ENCODE measurements at places on chromosomes 12 and 14.

GRCh38 chr12:128551266-128551665, 272.5 kb downstream of the SLC15A4 start:
- DNase-seq, result peak; percentile 58

DNA sequence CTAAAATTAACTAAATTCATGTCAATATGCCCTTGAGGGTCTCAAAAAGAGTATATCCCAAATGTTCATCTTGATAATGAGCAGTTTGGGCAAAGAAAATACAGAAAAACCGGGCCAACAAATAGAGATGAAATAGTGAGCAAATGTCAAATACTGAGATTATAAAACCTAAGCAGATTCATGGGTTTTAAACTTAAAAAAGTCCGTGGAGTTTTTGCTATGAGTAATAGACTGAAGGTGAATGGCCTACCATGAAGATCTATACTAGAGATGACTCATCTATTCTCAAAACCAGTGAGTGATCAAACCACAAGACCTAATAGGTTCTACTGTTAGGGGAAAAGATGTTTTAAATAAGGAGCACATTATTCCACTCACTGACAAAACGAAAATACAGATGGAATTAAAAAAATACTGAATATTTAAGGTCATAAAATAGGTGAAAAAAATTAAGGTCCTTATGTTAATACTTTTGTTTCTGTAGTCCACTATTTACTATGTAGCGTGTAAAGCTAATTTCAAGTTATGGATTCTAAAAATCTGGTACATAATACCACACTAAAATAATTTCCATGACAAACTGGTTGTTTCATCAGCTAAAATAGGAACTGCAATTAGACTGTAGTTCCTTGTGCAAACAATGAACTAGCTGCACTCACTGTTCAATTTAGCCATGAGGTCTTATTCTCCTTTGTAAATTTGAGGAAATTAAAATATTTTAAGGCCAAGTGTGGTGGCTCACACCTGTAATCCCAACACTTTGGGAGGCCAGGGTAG, 5.0 kb downstream of the HNRNPC start:
- DNase-seq, result no peak

- peak; percentile 76 for DNase-seq
Observed at GRCh38 chr12:6607751-6608591, 792 bp upstream of the CHD4 start.

DNA sequence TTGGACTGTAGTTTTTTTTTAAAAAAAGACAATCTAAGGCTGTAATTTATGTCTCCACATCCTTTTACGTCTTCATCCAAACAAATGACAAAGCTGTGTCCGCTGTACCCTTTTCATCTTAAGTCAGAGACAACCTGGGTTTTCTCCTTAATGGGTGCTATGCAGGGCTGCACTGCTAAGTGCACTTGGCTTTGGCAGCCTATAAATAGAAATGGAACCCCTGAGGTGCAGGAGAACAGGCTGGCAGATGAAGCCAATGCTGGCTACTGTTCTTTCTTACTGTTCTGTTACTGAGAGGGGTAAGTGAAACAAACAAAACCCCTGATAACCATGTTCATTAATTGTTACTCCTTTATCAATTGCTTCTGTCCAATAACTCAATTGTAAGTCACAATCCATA, 47.1 kb upstream of the KICS2 start:
- DNase-seq, result no peak

DNA sequence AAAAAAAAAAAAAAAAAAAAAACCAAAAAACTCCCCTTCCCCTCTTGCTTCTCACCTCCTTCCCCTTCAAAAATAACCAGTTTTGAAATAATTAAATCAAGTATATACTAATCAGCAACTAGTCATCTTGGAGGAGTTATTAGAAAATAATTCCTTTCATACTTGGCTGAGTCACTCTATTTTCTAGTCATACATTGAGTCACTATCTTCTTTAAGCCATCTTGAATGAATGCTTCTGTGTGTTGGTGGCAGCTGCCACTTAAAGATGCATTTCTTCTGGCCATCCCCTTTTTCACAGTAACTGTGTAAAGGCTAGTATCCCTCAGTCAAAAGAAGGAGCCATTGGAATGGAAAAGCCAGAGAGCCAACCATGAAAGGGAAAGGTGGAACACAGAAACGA, 84.2 kb upstream of the TMEM263 start:
- no peak for DNase-seq

- DNase-seq, result no peak
Observed at GRCh38 chr12:69555461-69555860, 29.8 kb upstream of the CCT2 start.

- peak; percentile 65 for DNase-seq
Observed at GRCh38 chr12:39723831-39724230, 104.2 kb upstream of the ABCD2 start.

GRCh38 chr12:6620137-6620884, 13.1 kb upstream of the CHD4 start:
- DNase-seq, result no peak

DNA sequence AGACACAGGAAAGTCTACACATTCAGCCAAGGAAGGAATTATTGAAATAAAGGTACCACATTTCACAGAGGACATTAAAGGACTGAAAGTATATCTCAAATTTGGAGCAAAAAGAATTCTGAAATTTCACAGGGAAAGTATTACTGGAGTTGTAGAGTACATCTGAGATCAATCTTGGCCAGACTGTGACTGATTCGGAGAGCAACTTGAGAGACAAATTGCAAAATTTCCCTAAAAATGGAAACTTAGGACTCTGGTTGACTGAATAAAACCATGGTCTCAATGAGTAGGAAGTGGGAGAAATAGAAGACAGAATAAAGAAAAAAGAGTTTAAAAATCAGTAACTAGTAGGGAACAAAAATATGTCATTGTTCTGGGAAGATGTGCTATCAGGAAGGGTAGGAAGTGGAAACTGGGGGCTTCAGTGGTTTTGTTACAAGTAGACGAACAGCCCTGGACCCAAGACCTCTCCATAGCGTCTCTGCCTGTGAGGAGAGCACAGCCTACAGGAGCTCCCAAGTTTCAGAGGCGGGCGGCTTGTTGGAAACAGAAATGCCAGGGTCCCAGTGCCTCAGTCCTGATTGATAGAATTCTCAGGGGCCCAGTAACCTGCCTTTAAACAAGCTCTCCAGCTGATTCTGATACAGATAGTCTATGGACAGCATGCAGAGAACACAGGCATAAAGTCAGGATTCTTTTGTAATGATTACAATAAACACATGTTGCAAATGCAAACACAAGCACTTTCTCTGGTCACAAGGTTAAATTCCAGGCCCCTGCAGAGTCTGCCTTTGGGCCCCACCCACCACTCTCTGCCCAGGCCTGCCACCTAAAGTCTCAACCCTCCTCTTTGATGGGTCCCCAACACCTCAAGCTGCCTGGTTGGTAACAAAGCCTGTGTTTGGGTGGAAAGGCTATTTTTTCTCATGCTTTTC, 63.1 kb downstream of the BBS10 start:
- DNase-seq, result no peak

DNA sequence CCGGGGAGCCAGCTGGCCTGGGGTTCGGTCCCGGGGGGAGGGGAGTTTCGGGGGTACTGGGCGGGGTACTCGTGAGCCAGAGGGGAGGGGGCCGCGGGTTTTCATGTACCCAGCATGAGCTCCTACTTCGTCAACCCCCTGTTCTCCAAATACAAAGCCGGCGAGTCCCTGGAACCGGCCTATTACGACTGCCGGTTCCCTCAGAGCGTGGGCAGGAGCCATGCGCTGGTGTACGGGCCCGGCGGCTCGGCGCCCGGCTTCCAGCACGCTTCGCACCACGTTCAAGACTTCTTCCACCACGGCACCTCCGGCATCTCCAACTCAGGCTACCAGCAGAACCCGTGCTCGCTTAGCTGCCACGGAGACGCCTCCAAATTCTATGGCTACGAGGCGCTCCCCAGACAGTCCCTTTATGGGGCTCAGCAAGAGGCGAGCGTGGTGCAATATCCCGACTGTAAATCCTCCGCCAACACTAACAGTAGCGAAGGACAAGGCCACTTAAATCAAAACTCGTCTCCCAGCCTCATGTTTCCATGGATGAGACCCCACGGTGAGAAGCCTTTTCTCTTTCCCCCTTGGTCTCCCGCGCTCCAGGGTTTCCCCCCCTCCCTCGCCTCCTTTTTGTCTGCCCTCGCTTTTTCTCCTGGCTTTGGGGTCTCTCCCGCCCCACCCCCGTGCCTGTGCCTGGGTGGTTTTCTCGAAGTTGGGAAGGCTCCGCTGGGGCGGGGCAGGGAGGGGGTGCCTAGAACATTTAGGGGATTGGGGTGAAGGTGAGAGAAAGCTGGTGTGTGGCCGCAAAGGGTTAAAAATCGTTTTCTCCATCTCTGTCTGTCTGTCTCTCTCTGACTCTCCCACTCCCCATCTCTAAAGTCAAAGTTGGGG, 627 bp downstream of the HOXC8 start:
- no peak for DNase-seq

Data from Ammon's horn (tissue), 1 donor.